Activated CD4-positive, alpha-beta T cell treated with anti-CD3 and anti-CD28 coated beads, Interleukin-2, Interleukin-4, amounts not matched to agents 100 ng/mL and 50 ng/mL, durations not matched to agents 16 hours and 8 hours (primary cell): ENCODE measurements at places on chromosomes 1 and 21.

GRCh38 chr1:10637834-10638558 is 158.4 kb downstream of the CASZ1 start:
- no peak for DNase-seq

DNA sequence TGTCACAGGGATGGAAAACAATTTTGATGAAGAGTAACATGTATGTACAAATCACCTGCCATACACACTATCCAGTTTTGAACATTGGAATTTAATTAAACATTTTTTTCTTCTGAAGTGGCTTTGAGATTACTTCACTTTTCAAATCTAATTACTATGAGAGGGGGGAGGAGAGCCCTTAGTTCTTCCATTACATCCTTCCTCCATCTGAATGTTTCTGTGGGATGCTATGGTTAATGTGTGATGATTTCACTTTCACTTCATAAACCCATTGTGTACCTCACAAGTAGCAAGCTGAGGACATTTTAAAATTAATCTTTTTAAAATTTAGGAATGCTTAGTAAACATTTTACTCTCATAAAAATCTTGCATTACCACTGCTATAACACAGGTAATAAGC is 156.9 kb downstream of the RUNX1 start:
- DNase-seq: no peak

GRCh38 chr1:6174621-6175410 is 5.3 kb downstream of the CHD5 start:
- no peak for DNase-seq

DNA sequence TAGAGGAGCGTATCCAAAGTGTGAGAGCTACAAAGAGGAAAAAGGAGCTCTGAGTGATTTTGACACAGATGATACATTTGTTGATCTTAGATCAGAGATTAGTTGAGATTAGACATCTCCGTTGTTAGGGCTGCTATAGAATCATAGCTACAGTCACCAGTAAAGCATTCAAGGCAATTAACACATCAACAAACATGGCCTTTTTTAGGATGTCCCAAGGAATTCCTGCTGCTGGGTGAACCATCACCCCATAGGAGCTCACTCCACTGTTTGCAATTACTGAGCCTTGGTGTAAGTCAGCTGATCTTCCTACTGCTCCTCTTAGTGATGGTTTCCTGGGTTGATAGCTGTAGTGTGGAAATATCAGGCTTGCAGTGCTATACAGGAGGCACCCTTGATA is 6.7 kb upstream of the RSRP1 start:
- DNase-seq: no peak

GRCh38 chr1:103576065-103576464 is 4.7 kb downstream of the AMY2B start:
- no peak for DNase-seq
